ENCODE measurements at places on chromosomes 6 and 20.

DNA sequence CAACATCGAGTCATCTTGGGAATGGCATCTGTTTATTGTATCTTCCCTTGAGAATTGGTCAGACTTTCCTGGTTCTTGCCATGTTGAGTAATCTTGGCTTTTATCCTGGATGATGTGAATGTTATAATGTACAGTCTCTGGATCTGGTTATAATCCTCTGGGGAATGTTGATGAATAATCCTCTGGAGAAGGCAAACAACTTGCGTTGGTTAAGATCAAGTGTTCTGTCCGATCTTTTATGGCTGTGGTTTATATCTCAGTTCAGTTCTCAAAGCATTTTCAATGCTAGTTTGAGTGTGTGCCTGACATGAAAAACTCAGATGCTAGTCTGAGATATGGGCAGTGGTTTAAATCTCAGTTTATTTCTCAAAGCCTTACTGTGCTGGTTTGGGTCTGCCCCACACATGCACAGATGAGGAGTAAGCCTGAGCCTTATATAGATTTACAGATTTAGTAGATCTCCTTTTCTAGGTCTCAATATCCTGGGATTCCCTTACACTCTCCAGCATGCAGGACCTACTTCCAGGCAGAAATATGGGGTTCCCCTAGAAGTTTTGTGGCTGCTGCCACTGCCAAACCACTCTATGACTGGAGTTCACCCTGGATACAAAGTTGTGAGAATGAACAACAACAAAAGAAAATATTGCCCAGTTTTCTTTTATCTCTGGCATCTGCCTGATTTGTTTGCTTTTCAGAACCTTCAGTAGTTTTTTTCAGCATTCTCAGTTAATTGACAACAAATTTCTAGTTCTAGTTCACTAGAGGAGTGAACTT is 191.8 kb upstream of the MAN1A1 start:
- no peak for DNase-seq

- no peak for DNase-seq
These were observed 572.5 kb upstream of the JAG1 start for GRCh38 chr20:11246251-11246775.

GRCh38 chr6:41200296-41200900 is 551 bp downstream of the TREML2 start:
- no peak for DNase-seq

DNA sequence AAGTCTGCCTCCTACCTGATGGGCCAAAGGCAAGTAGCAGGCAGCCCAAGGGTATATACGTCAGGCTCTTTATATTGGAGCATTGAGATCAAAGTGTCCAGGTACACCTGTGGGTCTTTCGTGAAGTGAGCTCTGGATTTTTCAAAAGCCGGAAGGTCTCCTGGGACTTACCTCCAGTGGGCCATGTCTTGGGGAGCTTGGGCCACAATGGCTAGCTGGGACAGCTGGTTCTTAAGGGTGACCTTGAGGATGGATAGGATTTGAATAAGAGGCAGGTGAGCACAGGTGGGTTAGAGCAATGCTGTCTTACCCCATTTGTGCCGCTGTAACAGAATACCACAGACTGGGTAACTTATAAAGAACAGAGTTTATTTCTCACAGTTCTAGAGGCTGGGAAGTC is 153.4 kb downstream of the CDC5L start:
- no peak for DNase-seq

DNA sequence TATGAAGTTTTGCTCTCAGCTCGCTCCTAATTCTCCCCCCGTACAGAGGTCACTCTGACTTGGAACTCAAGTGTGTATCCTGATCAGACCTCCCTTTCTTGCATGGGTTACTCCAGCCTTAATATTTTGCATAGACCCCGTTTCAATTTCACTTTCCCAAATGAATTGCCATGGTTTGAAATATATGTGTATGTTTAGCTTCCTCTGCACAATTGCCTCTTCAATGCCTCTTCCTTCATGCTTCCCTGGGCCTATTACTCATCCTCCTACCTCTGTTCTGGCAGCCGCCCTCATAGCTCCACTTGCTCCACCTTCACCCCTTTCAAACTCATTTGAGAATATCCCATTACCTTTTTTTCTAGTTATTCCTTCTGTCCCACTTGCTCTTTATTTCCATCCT is 90.0 kb upstream of the SAMD5 start:
- DNase-seq = no peak

DNA sequence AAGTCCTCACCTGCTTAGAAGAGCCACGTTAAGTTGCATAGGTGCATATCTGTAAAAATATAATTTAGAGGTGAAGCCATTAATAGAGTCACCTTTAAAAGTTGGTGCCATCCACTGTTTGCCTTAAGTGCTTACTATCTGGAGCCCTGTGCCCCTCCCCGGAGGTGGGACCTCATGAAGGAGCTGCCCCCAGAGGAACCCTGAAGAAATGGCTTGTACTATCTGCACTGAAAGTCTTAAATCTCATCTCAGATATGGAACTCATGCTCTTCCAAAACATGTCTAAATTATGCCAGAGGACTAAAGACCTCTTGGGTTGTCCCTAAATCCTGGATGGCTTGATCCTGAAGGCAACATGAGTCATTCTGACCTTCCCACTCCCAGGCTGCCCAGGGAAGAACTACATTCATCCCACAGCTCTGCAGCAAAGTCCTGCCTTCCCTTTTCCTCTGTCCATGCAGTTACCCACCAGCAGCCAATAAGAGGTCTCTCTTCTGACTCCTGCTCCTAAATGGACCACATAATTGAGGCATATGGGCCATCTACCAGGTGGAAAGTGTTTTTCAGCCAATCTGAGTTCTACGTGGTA is 85.3 kb downstream of the ASXL1 start:
- DNase-seq = no peak

- DNase-seq = no peak
These were observed 63.0 kb downstream of the CHMP4B start for GRCh38 chr20:33874129-33874528.

GRCh38 chr6:33217246-33217645 is 8.9 kb downstream of the RING1 start:
- no peak for DNase-seq

DNA sequence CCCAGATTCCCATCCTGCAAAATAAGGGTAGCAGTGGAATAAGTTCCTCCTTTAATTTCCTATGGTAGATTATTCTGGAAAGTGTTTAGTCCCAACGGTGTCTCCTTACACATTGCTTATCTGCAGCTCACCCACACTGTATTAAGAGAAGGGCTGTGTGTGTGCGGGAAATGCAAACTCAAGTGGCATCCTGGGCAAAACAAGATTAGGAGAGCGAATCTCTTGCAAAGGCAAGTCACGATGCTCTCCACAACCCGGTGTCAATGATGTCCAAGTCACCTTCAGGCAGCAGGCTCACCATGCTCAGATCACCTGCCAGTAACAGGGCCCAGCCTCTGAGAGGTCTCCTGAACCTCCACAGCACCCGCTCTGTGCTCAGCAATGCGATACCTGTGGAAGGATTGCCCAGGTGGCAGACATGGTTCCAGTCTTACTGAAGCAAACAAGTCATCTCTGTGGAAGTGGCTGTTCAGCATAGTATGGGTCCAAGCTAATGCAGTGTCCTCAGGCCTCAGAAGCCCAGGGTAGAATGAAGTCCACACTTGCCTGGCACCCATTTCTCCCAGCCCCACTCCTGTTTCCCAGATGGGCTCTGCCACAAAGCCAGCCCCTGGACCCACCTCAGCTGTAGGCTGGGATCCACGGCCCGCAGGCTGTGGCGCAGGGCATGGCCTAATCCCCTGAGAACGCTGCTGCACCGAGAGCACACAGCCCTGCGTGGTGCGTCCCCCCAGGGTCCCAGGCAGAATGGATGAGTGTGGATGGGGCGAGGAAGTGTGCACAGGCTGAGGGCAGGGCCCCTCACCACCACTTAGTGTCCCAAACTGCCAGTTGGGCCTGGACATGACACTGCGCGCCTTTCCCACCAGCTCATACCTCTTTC is 101.2 kb downstream of the PXDC1 start:
- no peak for DNase-seq

DNA sequence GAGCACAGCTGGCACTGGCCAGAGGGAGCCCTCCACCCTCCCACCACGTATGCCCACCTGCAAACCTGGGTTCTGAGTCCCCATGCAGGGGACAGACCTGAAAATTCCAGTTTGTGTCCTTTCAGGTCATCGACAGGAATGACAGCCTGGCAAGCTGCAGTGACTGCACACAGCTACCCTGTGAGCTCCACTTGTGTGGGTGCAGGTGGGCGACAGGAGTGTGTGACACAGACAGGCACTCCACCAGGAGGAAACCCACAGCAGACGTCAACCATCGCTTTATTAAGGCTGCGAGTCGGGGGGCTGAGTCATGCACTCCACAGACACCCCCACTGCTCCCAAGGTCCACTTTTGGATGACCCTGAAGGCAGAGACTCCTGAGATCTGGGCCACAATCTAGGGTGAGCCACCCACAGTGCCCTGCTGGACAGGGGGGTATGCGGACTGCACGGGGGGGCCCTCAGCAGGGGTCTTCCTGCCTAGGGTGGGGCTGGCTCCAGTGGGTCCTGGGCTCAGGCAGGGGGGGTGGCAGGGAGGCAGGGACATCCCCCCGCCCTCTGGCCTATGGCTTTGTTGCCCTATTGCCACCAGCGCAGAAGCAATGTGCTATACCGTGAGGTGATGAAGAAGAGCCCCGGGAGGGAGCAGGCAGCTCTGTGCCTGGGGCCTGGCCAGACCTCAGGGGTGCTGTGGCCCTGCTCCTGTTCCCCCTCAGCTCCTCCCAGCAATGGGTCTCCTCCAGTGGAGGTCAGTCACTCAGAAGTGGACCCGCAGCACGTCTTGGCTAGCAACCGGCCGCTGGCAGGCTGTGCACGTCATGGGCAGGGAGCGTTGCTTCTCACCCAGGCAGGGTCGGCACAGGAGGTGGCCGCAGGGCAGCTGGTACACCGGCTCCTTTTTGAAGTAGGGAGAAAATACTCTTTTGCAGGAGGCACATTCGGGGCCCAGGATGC is 25.1 kb upstream of the AVP start:
- DNase-seq = no peak

Measured in hypothalamus (tissue), 51 donors.